ENCODE measurements at places on chromosomes 3 and 15.

- DNase-seq, result no peak
These were observed 204.3 kb downstream of the BBX start for GRCh38 chr3:107727102-107727501.

DNA sequence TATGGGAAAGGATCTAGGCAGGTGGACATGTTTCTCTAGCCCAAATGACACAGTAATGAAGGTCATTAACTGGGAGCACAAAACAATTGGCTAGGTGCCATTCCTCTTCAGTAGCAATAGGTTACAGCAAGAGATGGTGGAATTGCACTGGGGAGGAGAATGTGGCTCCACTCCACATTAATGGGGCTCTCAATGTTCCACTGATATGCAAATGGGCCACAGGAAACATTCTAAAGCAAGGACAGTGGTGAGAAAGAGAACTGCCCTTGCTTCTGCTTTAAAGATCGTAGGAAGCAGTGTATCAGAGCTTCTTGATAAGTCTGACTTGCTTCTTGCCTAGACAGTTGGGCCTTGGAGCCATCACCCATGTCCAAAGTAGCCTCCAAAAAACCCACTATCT lies 271.4 kb upstream of the PPP2R3A start:
- DNase-seq, result no peak

- DNase-seq, result no peak
These were observed 4.9 kb downstream of the IL17RD start for GRCh38 chr3:57160076-57160764.

DNA sequence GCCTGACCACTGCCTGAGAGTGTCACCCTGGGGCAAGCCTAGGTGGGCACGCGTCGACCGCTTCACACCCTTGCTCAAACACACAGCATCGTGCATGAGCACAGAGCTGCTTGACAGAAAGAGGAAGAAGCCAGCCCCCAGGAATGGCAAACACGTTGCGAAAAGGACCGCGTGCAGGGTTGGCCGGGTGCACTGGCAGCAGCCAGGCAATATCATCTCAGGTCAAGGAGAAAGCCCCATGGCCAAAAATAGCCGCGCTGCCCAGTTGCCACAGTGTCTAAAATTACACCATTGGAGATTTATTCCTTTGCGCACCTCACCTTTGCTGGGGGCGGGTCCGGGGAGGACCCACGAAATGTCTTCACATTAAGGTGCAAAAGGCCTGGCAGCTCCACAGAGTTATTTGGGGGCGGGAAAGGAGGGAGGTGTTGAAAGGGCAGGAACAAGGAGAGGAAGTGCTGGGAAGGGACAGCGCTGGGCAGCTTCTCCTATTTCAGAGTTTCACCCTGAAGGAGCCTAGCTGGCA lies 44.7 kb upstream of the NR2F2 start:
- no peak for DNase-seq

GRCh38 chr3:87435926-87436620 lies 159.7 kb upstream of the POU1F1 start:
- DNase-seq, result no peak

DNA sequence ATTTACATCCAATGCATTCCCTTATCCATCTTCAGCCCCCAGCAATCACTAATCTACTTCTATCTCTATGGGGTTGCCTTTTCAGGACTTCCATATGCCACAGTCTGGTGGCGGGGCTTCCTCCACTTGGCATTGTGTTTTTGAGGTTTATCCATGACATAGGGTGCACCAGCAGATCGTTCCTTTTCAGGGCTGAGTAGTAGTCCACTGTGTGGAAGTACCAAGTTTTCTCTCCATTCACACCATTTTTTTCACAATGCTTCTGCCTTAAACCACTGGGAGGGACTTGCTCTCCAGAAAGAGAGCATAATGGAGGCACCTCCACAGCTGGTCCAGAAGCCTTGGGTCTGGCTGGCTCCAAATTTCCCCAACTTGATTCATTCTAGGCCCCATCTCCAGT lies 144.0 kb upstream of the IQSEC1 start:
- DNase-seq, result no peak

- DNase-seq, result no peak
These were observed 16.3 kb upstream of the CRTC3 start for GRCh38 chr15:90513448-90513847.

DNA sequence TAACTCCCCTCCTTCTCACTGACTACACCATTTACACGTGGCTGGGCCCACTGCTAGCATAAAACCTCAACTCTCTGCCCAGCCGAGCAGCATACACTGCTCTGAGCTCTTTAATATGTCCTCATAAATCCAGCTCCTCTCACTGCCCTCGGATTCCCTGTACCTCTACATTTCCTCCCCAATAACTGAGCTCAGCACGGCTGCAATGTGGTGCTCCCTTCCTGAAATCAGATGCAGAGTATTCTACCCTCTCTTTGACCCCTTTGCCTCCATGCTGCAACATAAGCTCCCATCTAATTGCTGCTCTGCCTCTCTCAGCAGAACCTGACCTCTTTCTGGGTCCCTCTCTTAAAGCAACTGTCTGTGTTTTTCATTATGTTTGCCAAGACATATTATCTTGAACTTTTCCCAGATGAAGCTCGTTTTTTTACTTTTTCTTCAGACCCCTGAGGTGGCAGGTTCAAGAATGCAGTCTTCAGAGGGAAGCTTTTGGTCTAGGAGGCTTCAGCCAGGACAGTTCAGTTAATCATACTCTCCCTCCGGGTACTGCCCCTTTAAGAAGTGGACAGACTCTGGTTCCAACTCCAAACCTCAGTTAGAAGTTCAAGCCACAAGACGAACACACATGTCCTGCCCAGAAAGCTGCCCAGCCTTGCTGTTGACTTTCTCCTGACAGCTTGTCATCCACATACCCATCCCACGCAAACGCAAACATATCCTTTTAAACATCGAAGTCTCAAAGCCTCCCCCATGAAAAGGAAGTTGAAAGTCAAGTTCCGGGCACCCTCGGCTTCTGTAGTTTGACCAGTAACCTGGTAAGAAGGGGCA lies 81.1 kb upstream of the NEO1 start:
- no peak for DNase-seq

GRCh38 chr3:129623447-129624118 lies 17.1 kb upstream of the PLXND1 start:
- DNase-seq, result no peak

- peak; percentile 12 for DNase-seq
These were observed 36.7 kb upstream of the NDUFB4 start for GRCh38 chr3:120559242-120560061.

DNA sequence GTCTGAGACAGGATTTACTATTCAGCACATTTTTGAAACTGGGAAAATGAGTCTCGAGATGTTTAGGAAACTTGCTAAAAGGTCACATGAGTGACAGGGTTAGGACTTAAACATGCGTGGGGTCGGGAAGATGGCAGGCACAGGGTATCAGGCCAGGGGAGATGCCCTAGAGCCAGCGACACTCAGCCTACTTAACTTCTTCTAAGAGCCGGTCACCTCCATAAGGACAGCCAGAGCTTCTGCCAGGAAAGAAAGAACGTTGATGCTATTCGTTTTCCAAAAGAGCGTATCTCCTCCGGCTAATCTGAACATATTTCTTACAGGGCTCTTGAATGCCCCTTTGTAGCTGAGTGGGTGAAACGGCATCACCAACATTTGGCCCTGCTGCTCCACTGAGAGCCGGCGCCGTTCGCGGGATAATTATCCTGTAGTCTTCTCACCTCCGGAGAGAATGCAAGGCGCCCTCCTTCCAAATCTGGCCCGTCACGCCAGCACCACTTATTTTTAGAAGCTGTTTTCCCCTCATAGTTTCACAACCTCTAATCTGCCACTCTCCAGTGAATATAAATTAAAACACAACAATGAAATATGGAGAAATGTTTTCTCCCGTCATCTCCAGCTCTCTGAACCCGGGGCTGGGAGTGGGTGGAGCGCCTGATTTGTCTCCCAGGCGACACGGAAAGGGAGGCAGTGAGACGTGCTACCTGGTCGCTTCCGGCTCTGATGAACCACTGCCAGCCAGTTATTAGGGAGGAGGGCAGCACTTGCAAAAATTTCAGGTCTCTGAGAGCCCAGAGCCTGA lies 58.5 kb downstream of the LIPC start:
- DNase-seq, result no peak

DNA sequence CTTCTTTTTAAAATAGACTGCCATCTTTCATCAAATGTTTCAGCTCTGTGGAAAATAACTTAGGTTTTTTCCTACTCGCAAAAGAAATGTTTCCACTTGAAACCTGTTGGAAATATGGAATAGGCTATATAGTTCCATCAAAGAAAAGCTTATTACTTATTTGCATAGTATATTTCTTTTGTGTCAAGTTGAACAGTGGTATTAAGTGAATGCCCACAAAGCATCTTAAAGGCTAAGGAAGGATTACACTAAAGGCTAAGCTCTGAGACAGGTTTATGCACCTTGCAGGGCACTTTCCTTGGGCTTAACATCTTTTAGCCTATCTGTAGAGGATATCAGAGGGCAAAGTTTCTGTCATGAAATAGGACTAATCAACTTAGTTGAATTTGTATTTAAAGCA lies at the start of gene SAMD7:
TSS of gene SAMD7 (plus strand) at position 301 of the 400 bp plus-strand sequence. CDS start 7,927 bp downstream, outside the sequence.
- no peak for DNase-seq

GRCh38 chr15:87527416-87527815 lies 729.1 kb downstream of the NTRK3 start:
- no peak for DNase-seq

DNA sequence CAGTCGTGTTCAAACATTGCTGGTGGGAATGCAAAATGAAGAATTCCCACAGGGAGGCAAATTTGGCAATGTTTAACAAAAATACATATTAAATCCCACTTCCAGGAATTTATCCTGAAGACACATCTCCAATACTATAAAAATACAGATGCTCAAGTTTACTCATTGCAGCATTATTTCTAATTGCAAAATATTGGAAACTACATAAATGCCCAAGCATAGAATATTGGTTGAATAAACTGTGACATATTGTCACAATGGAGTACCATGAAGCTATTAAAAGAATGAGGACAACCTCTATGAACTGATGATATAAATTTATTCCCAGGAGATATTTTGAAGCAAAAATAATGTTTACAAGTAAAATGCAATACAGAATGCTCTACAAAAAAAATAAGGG lies 49.7 kb upstream of the UBE2E2 start:
- DNase-seq, result no peak

DNA sequence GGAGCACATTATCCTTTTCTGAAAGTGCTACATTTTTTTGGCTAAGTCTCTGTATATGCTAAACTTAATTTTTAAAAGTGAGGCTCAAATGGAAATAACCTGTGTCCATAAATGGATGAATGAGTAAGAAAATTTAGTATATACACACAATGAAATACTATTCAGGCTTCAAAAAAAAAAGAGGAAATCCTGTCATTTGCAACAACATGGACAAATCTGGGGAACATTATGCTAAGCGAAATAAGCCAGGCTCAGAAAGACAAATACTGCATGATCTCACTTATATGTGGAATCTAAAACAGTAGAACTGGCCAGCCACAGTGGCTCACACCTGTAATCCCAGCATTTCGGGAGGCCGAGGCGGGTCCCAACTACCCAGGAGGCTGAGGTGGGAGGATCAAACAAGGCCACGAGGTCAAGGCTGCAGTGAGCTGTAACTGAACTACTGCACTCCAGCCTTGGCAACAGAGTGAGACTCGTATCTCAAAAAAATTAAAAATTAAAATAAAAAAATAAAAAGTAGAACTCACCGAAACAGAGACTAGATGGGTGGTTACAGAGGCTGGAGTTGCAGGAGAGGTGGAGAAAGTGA lies 25.8 kb downstream of the CCDC12 start:
- DNase-seq, result no peak

DNA sequence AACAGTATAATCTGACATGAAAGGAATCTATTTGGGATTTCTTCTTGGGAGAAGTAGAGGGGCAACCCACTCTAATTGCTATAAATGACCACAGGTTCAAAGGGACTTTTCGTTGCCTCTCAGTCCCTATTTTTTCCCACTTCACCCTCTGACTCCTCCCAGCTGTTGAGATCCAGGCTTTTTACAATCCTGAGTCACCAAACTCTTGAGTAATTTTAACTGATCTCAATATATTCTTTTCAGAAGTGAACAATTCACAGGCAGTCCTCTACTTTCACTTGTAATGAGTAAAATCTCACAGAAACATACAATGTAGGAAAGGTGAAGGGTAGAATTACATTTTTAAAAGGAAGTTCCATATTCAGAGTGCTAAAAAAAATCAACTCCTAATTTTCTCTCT lies 44.6 kb downstream of the EIF4E3 start:
- DNase-seq, result no peak

DNA sequence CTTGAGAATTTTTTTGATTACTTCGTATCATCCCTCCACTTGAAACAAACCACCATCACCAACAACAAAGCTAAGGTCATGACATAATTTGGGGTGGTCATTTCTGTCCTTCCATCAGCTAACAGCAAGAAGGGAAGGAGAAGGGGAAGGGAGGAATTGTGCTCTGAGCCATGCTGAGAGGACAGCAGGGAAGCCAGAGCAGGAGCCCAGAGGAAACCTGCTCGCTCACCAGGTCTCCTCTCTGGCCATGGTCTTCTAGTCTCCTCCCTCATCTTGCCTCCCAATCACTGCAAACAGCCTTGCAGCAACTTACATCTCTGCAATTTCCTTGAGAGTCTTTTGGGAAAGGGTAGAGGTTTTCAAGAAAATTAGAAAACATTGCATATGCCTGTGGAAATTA lies 196.7 kb downstream of the SSR3 start:
- no peak for DNase-seq

- DNase-seq, result no peak
These were observed 655 bp upstream of the FAM3D start for GRCh38 chr3:58667229-58667628.

DNA sequence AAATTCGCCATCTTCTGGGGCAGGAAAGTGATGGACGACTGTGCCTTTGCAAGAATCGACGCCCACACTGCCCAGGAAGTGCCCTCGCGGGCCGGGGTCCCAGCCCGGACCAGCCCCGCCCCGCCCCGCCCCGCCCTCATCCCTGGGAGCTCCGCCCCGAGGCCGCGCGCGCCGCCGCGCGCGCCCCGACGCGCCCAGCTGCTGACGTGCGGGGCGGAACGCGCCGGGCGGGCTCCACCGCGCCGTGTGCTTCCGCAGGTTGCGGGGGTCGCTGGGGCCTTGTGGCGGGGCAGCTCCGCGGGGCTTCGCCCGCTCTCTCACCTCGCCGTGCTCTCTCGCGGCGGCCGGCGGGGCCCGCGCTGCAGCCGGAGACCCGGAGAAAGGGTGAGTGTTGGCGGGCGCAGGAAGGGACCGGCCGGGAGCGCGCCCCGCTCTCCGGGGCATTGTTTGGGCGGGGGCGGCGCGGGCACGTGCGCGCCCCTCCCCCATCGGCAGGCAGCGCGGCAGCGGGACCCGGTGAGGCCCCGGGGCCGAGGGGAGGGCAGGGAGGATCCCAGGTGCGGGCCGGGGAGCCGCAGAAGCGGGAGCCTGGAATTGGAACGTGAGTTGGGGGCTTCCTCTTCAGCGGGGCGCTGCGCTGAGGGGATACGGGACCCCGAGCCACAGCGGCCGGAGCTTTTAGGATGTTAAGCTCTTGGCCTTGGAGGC lies at the start of gene YEATS2:
TSS of gene YEATS2 (plus strand) at position 188 of the 708 bp plus-strand sequence. CDS start 17,366 bp downstream, outside the sequence.
- DNase-seq, result peak; percentile 84

DNA sequence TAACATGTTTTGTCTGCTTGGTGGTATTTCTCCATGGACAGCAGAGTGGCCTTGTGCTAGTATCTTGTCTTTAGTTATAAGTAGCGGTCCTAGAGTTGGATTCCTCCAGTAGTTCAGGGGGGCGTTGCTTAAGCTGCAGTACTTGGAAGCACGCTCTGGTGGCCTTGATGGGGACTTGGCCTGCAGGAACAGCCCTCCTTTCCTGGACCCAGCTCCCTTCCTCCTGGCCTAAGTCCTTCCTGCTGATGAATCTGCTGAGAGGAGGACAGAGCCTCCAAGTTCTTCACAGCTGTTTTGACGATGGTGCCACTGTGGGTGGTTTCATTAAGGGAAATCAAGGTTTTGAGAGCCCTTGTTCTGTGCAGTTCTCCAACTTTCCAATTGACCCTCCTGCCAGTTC lies 38.6 kb upstream of the SEC22A start:
- no peak for DNase-seq
